ENCODE measurements at places on chromosomes 12 and 14. TPM values are rescaled to one million over a fixed set of nuclear protein-coding genes. Genes with fewer than 3 reads are reported as not detected.

Gene A2M
- total RNA-seq, result 5.1 TPM

Gene KRT83
- total RNA-seq, result not detected

Gene SLC25A47
- total RNA-seq, result not detected

Gene POTEG
- not detected for total RNA-seq

Gene CLEC6A
- total RNA-seq, result not detected

Gene FOXN4
- not detected for total RNA-seq

Gene KIF21A
- total RNA-seq, result 17.8 TPM

Gene FIGNL2
- 2.6 TPM for total RNA-seq

Gene MANSC4
- not detected for total RNA-seq

GRCh38 chr12:104115587-104115975, 22.4 kb downstream of the NFYB start:
- no peak for DNase-seq

- DNase-seq, result no peak
These were observed 1275.7 kb upstream of the FLRT2 start for GRCh38 chr14:84254290-84254689.

DNA sequence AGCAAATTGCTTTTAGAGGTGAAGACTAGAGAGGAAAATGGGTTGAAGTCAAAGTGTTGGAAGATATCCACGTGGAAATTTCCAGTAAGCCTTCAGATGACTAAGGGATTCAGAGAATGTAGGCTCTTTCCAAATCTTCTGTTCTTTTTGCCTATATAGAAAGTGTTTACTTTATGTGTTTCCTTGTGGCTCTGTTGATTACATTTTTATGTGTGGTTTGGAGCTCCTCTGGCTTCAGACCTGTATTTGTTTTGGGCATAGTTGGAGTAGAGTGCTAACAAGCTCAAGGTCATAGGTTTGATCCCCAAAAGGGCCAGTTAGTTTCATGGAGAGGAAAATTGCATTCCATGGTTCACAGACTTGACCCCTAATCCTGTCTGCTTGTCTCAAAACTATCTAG, 91.9 kb downstream of the IGF1 start:
- DNase-seq, result no peak

GRCh38 chr14:58866391-58866790, 228.6 kb downstream of the DACT1 start:
- DNase-seq, result no peak

DNA sequence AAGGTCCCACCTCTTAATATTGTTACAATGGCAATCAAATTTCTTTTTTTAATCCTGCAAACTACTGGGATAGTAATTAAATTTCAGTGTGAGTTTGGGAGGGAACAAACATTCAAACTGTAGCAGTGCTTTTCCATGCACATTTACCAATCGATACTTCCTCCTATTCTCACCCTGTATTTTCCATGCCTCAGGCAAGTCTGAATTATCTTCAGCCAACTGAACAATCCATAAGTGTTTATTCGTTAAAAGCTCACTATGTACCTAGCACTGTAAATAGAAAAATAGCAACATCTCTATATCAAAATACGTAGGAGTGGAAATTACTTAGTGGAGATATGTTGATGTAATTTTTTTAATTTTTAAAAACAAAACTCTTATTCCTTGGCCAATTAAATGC, 43.5 kb downstream of the CCDC177 start:
- DNase-seq, result no peak

GRCh38 chr14:85873006-85873405, 343.1 kb downstream of the FLRT2 start:
- no peak for DNase-seq

DNA sequence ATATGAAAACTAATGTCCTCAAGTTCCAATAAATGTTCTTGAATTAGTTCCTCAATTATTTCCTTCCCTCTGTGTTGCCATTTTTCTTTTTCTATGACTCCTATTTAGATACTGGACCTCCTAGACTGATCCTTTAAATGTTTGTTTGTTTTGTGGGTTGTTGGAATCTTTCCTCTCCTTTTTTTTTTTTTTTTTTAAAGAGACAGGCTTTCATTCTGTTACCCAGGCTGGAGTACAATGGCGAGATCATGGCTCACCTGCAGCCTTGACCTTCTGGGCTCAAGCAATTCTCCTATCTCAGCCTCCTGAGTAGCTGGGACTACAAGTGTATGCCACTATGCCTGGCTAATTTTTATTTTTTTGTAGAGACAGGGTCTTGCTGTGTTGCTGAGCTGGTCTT, 9.6 kb downstream of the PRKAG1 start:
- DNase-seq, result no peak

- DNase-seq, result no peak
These were observed 901 bp upstream of the NFKBIA start for GRCh38 chr14:35405304-35405996.

DNA sequence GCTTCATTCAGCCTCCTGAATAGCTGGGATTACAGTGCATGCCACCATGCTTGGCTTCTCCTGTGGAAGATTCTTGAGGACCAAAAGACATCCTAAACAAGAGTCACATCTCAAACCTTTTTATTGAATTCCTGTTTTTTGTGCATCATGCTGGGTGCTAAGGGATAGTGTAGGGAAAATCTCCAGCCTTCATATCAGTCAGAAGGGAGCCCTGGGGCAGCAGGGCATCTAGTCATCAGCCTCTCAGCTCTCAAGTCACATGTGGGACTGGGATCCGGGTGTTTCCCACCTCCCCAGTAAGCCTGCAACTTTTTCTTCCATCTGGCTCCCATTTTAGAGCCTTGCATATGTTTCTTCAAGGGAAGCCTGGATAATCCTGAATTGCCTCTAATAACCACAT, 25.1 kb upstream of the OASL start:
- no peak for DNase-seq

DNA sequence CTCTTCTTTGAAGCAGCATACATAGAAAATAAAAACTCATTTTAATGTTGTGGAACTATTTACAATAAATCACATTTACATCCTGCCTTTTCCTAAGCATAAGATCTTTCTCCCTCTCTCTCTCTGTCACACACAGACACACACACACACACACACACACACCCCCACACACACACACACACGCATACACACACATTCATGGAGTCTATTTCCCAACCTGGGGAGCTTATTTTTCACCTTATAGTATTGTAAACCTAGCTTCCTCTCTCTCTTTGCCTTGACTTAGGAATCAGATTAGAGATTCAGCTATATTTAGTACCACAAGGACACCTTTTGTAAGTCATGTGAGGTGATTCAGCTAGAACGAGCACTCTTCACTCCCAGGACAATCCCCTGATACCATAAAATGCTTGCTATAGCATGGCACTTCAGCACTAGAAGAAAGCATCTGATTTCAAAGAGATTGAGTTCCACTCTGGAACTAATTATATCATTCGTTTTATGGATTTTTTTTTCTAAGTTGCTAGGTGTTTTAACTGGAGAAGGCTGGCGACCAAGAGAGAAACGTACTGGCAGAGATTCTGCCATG, 23.6 kb downstream of the TMEM30B start:
- DNase-seq, result no peak

- DNase-seq, result no peak
These were observed 17.7 kb upstream of the ITPK1 start for GRCh38 chr14:93133464-93133863.

GRCh38 chr12:56004211-56004610, 7.1 kb downstream of the SUOX start:
- no peak for DNase-seq

- no peak for DNase-seq
These were observed at the start of gene CLEC2D for GRCh38 chr12:9669534-9669933. Gene CLEC2D, plus strand, starts transcription at chr12:9669713. Its CDS starts 22 bp downstream, at chr12:9669735.

GRCh38 chr14:50530794-50531365, 1.5 kb downstream of the MAP4K5 start:
- DNase-seq, result no peak

DNA sequence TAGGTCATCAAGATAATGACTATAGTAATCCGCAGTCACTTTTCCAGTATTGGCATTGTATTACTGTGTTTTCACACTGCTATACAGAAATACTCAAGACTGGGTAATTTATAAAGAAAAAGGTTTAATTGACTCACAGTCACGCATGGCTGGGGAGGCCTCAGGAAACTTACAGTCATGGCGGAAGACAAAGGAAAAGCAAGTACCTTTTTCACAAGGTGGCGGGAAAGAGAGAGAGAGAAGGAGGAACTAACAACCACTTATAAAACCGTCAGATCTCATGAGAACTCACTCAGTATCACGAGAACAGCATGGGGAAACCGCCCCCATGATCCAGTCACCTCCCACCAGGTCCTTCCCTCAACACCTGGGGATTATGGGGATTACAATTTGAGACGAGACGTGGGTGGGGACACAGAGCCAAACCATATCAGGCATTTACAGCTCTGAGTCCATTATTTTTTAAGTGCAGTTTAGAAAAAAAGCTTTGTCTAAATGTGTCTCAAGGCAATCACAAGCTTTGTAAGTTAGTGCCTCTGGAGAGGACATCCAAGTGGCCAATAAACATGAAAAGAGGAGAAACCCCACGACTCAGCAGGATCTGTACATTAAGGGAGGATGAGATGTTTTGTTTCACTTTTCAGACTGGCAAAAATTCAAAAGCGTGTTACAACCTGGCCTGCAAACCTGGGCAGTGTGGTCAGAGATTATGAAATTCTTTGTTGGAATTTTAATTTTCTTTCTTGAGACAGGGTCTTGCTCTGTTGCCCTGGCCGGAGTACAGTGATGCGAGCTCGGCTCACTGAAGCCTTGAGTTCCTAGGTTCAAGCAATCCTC, 82.0 kb downstream of the DNAH10 start:
- DNase-seq, result no peak

Data from kidney epithelial cell (primary cell).